ENCODE measurements at places on chromosomes 2 and 18. TPM values are rescaled to one million over a fixed set of nuclear protein-coding genes. Genes with fewer than 3 reads are reported as not detected.
A peak's percentile ranks its signal among the peaks of the same experiment; 100 is the strongest.

GRCh38 chr2:186637497-186637800 lies 47.6 kb downstream of the ITGAV start:
- H3K36me3 ChIP-seq, result peaks cover 4% of the 10 kb centered on the region
- no peak for DNase-seq
- H3K27ac ChIP-seq, result no peak overlapping the region
- H3K27me3 ChIP-seq, result no peaks in the 10 kb centered on the region
- no peak overlapping the region for H3K4me3 ChIP-seq

GRCh38 chr2:108184419-108184818 lies 55.3 kb upstream of the SULT1C3 start:
- DNase-seq, result no peak
- H3K4me1 ChIP-seq, result no peaks in the 10 kb centered on the region
- no peaks in the 10 kb centered on the region for H3K36me3 ChIP-seq
- H3K4me3 ChIP-seq, result no peak overlapping the region
- no peaks in the 10 kb centered on the region for H3K27me3 ChIP-seq

DNA sequence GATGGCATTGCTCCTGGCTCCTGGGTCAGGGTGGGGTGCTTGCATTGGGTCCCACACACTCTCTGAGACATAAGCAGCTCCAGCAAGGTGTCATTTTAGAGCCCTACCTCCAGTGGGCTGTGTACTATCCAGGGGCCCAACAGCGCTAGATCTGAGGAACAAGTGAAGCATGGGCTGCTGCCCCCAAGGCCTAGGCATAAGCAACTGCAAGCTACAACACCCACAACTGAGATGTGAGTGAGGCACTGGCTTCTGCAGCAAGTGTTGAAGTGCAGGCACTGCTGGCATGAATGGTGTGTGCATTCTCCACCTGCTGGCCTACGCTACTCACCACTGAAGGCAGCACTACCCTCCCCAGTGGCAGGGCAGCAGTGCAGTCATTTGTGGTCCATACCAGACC lies 81.0 kb upstream of the STK39 start:
- no peak for DNase-seq
- no peaks in the 10 kb centered on the region for H3K36me3 ChIP-seq
- H3K27me3 ChIP-seq, result no peaks in the 10 kb centered on the region
- H3K27ac ChIP-seq, result no peak overlapping the region
- H3K4me3 ChIP-seq, result no peak overlapping the region

GRCh38 chr18:22069916-22070315 lies 99.5 kb upstream of the GATA6 start:
- no peaks in the 10 kb centered on the region for H3K27me3 ChIP-seq
- H3K27ac ChIP-seq, result no peak overlapping the region
- H3K4me3 ChIP-seq, result no peak overlapping the region
- no peaks in the 10 kb centered on the region for H3K4me1 ChIP-seq
- DNase-seq, result no peak

NTSR2 gene
- total RNA-seq, result not detected

DNA sequence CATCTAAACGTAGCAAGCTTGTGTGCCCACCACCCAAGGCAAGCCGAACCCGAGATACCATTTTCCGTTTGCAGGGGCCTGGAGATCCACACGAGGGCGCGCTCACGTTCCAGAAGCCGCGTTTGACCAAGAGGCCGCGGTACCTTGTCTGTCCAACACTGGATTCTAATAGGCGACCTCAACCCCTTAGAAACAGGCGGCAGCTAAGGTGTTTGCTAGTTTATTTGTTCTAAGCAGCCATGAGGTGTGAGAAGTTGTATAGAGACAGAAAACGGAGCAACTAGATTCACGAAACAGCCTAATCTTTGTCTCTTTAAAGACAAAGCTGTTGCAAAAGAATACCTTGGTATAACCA lies 4.2 kb downstream of the HOXD11 start:
- no peak overlapping the region for H3K27ac ChIP-seq
- peaks cover 99% of the 10 kb centered on the region for H3K27me3 ChIP-seq
- no peaks in the 10 kb centered on the region for H3K4me1 ChIP-seq
- peak; percentile 84 for DNase-seq
- H3K36me3 ChIP-seq, result no peaks in the 10 kb centered on the region

PTPRM gene
- 4.1 TPM for total RNA-seq

CHST10 gene
- 29.1 TPM for total RNA-seq

RESP18 gene
- total RNA-seq, result not detected

- DNase-seq, result no peak
- no peak overlapping the region for H3K4me3 ChIP-seq
- no peak overlapping the region for H3K27ac ChIP-seq
- H3K36me3 ChIP-seq, result no peaks in the 10 kb centered on the region
- H3K4me1 ChIP-seq, result no peaks in the 10 kb centered on the region
Measured at GRCh38 chr2:63422556-63422955, 165.7 kb downstream of the WDPCP start.

DNA sequence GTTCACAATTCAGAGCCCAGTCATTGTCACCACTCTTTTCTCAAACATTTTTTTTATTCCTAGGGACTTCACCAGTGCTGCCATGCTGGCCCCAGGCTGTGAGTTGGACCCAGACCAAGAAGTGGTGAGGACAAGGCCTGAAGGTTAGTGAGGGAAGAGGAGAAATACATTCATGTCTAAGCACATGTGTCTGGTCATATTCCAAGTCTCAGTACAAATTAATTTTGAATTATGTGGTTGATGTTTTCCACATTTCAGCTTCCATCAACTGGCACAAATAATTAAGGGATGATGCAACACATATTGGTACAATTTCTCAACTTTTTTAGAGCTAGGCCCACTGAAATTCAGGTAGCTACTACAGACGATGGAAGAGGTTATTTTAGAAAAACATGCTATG lies 106.6 kb upstream of the UPP2 start:
- no peaks in the 10 kb centered on the region for H3K27me3 ChIP-seq
- no peaks in the 10 kb centered on the region for H3K36me3 ChIP-seq

DNA sequence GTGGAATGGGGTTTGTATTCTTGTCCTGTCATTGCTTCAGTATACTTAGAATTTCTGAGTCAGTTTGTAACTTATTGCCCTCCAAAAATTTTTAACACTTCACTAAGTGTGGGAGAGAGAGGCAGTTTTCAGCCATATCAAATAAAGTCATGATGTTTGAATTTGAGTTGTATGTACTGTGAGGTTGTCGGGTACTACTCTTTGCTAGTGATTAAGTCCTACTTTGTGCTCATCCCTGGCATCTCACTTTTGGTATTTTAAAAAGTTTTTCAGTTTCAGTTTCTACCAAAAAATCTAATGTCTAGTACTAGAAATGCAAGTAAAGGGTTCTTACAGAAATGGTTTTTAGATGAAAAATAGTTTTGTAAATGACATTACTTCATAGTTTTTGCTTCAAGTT lies 40.7 kb downstream of the EIF5B start:
- H3K4me1 ChIP-seq, result no peaks in the 10 kb centered on the region
- no peak overlapping the region for H3K4me3 ChIP-seq
- H3K36me3 ChIP-seq, result peaks cover 73% of the 10 kb centered on the region
- H3K27me3 ChIP-seq, result no peaks in the 10 kb centered on the region
- H3K27ac ChIP-seq, result no peak overlapping the region
- no peak for DNase-seq

DNA sequence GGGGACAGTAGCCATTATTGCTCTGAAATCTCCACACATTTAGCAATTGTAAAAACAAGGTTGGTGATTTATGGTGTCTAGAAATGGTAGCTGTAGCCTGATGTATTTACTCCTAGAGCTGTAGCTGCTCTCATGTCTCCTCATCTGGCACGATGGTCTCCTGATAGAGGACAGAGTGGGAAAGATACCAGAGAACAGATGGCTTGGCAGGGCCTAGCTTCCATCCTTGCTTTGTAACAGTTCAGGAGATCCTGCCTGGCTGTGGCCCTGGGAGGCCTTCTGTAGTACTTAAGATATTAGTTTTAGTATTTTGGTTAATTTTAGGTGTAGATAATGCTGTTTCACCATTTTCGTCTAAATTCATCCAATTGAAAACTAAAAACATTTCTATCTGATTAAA lies 6.7 kb downstream of the ATG16L1 start:
- H3K4me3 ChIP-seq, result no peak overlapping the region
- no peak for DNase-seq
- H3K27ac ChIP-seq, result no peak overlapping the region
- H3K27me3 ChIP-seq, result no peaks in the 10 kb centered on the region

DNA sequence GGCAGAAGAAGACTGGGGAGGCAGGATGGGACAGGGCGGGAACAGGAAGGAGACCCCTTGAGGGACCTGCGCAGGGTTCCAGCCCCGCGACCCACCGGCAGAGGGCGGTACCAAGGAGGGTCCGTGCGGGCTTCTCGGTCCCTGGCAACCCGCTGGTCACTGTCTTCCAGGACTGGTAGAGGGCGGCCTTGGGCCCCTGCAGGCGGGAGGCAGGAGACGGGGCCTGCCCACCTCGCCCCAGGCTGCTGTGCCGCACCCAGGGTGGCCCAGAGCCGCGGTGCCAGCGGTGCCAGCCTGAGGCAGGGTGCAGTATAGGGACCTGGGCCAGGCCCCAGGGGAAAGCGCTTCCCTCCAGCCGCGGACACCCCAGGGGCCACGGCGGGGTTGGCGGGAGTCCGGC lies 34.5 kb downstream of the NEURL3 start:
- H3K27ac ChIP-seq, result no peak overlapping the region
- H3K27me3 ChIP-seq, result no peaks in the 10 kb centered on the region
- H3K36me3 ChIP-seq, result no peaks in the 10 kb centered on the region
- peak overlapping the region; percentile 45 for H3K4me3 ChIP-seq

CCDC178 gene
- total RNA-seq, result not detected

GRCh38 chr2:52017646-52018235 lies 985.8 kb upstream of the NRXN1 start:
- no peaks in the 10 kb centered on the region for H3K36me3 ChIP-seq
- H3K4me1 ChIP-seq, result no peaks in the 10 kb centered on the region
- no peak overlapping the region for H3K4me3 ChIP-seq
- no peak for DNase-seq
- H3K27ac ChIP-seq, result no peak overlapping the region

DNA sequence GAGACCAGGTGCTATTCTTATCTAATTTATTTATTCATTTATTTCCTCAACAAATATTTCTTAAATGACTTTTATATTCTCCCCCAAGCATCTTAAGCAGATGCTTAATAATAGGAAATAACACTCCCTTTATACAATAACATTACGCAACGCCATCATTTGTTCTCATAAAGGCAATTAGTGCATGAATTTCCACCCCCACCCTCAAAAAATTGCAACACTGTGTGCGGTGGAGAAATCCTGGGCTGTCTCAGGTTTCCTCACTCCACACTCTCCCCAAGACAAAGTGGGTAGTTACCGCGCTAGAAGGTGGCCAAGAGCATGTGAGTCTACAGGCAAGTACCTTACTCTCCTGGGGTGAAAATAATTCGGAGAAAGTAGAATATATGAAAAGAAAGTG lies 37.0 kb upstream of the CTDP1 start:
- no peak overlapping the region for H3K4me3 ChIP-seq
- no peak for DNase-seq
- no peaks in the 10 kb centered on the region for H3K4me1 ChIP-seq
- no peak overlapping the region for H3K27ac ChIP-seq

POTEC gene
- 0.07 TPM for total RNA-seq

DNA sequence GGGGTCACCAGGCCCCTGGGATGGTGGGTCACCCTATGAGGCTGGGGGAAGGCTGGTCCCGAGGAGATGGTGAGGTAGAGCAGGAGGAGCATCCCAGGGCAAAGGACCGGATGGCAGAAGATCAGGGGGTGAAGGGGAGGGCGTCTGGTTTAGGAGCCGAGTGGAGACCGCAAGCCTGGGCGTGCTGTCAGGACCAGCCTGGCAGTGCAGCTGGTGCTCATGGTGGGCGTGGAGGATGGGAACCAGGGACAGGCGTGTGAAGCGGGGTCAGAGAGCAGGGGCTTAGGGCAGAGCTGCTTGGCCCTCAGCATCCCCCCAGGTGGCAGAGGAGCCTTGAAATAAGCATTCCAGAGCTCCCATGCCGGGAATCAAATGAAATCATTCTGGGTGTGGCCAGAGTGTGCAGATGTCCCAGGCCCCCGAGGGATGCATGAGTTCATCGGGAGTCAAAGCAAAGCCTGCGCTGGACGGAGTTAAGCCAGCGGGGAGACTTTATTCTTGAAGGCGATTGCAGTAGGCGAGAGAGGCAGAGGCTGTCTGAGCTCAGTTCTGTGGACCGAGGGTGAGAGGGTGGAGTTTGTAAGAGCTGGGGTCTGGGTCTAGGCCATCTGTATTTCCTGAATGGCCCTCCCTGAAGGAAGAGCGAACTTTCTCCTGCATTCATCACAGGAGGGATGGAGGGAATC lies 33.1 kb upstream of the MBP start:
- H3K27ac ChIP-seq, result no peak overlapping the region
- no peak for DNase-seq
- H3K4me3 ChIP-seq, result no peak overlapping the region
- H3K36me3 ChIP-seq, result no peaks in the 10 kb centered on the region

CRYGC gene
- not detected for total RNA-seq

ANKRD29 gene
- total RNA-seq, result 7.3 TPM

GRCh38 chr2:209463226-209463625 lies 39.4 kb downstream of the MAP2 start:
- no peak for DNase-seq
- H3K36me3 ChIP-seq, result no peaks in the 10 kb centered on the region
- no peaks in the 10 kb centered on the region for H3K4me1 ChIP-seq

DOK1 gene
- total RNA-seq, result 14.3 TPM

- H3K27me3 ChIP-seq, result peaks cover 22% of the 10 kb centered on the region
- H3K4me3 ChIP-seq, result no peak overlapping the region
- no peak overlapping the region for H3K27ac ChIP-seq
- DNase-seq, result no peak
Measured at GRCh38 chr2:66587216-66587615, 152.3 kb downstream of the MEIS1 start.

- no peak overlapping the region for H3K4me3 ChIP-seq
- H3K4me1 ChIP-seq, result no peaks in the 10 kb centered on the region
- no peak for DNase-seq
- H3K27me3 ChIP-seq, result no peaks in the 10 kb centered on the region
Measured at GRCh38 chr2:40401896-40402295, 50.0 kb downstream of the SLC8A1 start.

DNA sequence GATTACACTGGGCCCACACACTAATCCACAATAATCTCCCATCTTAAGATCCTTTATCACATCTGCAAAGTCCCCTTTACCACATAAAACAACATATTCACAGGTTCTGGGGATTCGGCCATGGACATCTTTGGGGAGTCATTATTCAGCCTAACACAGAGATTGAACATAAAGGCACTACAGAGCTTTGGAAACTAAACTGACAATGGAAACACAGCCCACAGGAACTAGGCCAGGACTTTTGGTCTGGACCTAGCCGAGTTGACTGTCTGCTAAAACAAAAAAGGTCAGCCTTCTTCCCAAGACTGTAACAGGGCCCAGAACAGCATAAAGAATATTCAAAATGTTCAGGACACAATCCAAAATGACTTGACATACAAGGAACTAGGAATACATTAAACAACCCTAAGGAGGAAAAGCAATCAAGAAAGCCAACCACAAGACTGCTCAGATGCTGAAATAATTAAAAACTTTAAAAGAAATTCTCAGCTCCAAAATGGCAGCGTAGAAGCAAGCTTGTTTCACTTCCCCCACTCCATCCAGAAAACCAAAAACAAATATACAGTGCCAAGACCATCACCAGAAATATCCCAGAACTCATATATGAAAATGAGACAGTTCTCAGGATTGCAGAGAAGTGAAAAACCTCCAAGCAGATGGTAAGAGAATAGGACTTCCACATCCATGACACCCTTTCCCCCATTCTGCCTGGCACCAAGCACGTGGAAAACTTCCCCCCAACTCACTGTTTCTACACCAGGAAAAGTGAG lies 207.8 kb downstream of the ATAD2B start:
- no peaks in the 10 kb centered on the region for H3K36me3 ChIP-seq
- DNase-seq, result no peak
- H3K27ac ChIP-seq, result no peak overlapping the region
- H3K27me3 ChIP-seq, result no peaks in the 10 kb centered on the region
